ENCODE measurements at places on chromosomes 6 and 20.

GRCh38 chr6:16773362-16773761 lies 12.1 kb upstream of the ATXN1 start:
- DNase-seq = no peak

DNA sequence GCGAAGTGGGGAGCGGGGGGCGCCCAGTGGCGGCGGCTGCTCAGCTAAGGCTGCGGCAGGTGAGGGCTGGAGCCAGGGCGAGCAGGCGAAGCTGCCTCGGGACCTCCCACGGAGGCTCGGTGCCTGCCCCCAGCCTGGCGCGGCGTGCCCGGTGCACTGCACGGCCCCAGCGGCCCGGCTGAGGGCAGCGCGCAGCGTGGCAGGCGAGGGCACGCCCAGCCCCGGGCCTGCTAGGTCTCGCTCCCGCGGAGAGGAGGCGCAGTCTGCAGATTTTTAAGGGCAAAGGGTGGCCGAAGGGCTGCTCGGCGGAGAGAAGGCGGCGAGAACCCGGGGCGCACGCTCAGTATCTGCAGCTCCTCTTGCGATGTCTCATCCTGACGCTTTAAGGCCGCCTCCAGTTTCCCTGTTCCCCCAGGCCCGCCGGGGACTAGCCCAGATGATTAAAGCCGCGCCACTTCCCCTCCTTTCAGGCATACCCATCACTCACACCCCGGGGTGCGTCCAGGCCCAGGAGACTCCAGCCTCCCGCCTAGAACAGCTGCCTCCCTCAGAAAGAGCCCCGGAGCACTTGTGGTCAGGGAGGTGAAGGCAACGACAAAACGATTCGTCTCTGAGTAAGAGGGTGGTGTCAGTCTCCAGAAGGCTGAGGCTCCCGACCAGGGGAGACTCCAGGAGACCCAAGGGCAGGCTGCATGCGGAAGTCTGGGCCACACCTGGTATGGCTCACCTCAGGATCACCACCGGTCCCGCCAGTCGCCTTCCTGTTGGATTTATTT lies at the start of gene FERMT1:
TSS of gene FERMT1 (minus strand) at position 158 of the 776 bp plus-strand sequence. CDS start 3,476 bp downstream, outside the sequence.
- DNase-seq = peak; percentile 34

DNA sequence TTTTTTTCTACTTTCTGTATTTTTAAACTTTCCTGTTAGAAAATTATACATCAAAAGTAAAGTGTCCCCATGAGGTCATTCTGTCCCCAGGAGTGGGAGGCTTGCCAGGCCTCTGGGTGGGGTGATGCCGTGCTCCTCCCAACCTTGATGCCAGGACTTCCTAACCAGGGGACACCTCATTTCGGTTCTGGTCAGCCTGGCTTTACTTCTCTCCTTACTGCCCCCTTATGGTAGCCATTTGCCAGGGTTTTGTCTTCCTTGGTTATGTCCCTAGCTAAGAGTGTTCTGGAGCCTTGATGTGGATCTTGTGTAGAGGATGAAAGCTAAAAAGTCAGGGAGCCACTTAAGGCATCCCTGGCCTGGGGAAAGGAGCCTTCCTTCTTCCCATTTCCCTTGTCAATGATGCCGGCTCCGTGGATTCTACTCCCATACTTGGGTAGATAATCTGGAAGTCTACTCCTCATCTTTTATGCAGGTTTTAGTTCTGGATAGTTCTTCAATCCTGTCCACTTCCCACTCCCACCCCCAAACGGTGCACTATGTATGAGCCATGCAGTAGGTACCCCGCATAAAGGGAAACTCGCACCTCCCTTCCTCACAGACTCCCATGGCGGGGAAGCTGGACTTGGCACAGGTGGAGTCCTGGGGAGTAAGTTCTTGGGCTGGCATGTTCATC lies 164.1 kb upstream of the SALL4 start:
- peak; percentile 1 for DNase-seq

DNA sequence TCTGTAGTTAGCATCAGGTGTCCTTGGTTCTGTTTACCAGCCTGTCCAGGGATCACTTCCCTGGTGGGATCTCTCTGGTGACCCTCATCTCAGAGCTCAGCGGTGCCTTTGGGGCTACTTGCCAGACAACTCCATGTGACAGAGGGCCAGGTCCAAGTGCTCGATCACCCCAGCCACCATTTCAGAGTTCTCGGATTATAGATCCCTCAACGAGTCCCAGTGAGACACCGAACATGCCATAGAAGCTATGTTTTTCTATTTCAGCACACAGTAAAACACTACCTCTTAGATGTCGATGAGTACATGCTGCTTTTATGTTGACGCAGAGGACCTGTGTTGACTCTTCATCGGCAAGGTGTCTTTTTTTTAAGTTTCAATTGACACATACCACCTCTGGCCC lies 170.1 kb upstream of the AKAP12 start:
- no peak for DNase-seq

GRCh38 chr20:36744764-36745191 lies 1.1 kb downstream of the NDRG3 start:
- no peak for DNase-seq

DNA sequence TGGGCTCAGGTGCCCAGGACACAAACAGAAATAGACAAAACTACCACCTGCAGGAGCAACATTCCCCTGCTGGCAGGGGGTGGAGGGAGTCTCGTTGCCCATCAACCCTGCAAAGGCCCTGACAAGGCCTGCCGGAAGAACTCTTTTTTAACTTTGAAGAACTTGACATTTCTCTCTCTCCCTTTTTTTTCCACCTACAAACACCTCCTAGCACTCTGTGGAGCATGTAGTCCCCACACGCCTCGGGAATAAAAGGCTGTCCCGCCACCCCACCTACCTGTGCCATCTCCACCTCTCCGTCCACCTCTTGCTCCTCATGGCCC lies 54.8 kb downstream of the GNAS-AS1 start:
- DNase-seq = no peak

DNA sequence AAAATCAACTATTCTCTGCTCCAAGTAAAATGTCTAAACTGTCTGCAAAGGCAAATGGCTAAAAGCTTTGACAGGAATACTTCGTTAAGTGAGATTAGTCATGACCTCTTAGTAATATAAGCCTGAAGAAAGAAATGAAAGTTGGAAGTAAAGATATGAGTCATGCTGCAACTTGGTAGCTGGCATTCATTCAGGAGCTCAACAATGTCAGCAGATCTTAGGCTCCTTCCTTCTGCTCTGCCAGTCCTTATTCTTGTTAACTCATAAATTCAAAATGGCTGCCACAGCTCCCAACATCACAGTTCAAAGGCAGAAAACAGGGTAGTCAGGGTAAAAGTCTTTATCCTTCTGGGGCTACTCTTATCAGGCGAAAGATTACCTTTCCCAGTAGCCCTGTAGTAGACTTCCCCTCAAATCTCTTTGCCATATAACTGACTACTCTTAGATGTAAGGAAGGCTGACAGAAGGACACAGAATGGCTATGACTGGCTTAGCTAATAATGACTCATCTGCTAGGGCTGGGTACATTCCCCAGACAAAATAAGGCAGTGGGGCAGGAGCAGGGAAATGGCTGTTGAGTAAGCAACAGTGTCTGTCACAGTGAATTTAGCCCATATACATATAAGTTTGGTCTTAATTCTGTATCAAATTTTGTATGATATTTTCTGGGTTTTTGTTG lies 24.4 kb upstream of the C6orf62 start:
- no peak for DNase-seq

GRCh38 chr20:59013959-59014608 lies 5.1 kb upstream of the TUBB1 start:
- DNase-seq = no peak

GRCh38 chr6:14862845-14863244 lies 383.0 kb upstream of the JARID2 start:
- DNase-seq = no peak

DNA sequence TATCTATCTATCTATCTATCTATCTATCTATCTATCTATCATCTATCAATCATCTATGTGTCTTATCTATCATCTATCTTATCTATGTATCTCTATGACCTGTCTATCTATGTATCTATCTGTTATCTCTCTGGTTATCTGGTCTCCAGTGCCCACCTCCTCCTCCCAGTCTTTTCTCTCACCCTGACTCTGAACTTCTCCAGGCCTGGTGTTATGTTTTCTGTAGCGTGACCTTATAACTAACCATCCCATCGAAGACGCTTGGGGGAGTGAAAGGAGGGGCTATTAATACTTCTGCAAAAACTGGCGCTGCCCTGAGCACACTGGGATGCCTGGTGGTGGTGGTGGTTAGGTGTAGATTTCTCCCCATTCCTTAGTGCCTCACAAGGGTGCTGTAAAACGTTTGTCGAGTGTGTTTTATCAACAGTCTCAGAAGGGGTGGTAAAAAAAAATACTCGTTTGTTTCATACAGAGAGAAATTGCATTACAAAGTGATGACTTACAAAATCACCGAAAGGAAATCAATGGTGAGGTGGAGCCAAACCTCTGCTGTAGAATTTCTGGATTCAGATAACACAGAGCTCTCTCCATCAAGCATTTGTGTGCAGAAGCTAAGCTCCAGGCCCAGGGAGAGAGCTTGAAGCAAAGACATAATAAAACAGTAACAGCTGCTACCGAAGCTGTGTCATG lies 156.2 kb downstream of the BCAS1 start:
- DNase-seq = no peak

DNA sequence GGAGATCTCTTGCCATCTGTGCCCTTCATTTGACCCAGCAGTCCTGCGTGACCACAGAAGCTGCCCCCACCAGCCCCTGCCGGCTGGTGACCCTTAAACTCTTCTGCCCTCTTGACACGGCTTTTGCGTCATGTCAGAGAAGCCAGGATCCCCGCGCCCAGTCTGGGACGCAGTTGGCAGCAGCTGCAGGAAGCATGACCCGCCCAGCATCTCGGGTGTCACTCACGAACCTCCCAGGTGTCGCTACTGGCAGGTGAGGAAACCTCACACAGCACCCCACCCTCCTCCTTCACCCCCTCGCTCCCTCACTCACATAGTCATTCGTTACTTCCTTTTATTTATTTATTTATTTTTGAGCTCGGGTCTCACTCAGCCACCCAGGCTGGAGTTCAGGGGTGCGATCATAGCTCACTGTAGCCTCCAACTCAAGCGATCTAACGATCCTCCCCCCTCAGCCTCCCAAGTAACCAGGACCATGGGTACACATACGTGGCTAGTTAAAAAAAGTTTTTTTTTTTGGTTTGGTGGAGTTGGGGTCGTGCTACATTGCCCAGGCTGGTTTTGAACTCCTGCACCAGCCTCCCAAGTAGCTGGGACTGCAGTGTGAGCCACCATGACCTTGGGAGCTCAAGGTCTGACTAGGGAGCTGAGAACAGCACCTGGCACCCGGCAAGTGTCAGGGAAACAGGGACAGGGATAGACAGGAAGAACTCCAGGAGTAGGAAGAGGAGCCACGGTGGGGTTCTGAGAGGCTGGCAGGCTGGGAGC lies 14.1 kb upstream of the SPDEF start:
- DNase-seq = no peak
